Activated CD8-positive, alpha-beta T cell treated with anti-CD3 and anti-CD28 coated beads for 36 hours (primary cell): ENCODE measurements at places on chromosomes 12 and 14. TPM values are rescaled to one million over a fixed set of nuclear protein-coding genes. Genes with fewer than 3 reads are reported as not detected.
A peak's percentile ranks its signal among the peaks of the same experiment; 100 is the strongest.

The TAS2R9 gene
- total RNA-seq, result not detected

The OR4E2 gene
- total RNA-seq, result not detected

The PLEKHD1 gene
- 0.07 TPM for total RNA-seq

The AEBP2 gene
- 63.3 TPM for total RNA-seq

The HOXC9 gene
- total RNA-seq, result not detected

The PYGL gene
- total RNA-seq, result 1.7 TPM

The B4GALNT1 gene
- total RNA-seq, result 0.61 TPM

The VASH1 gene
- total RNA-seq, result 1.7 TPM

The VRTN gene
- total RNA-seq, result not detected

The SOX5 gene
- total RNA-seq, result not detected

- DNase-seq, result no peak
Observed at GRCh38 chr12:29155079-29155478, 6.0 kb downstream of the FAR2 start.

DNA sequence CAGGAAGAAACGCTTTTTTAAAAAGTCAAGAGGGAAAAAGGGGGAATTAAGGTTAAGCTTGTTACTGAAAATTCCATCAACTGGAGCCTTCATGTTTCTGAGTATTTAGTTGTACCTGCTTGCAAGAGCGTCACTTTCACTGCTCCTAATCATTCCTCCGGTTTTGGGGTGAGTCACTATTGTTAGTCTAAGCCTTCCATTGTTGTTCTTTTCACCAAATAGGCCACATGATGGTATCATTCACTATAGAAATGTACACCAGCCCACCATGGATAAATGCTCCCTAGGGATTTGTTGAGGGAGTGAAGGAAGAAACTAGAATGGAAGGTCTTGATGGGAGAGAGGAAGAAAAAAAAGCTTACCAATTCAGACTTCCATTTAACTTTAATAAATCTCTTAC lies 3.0 kb downstream of the IL22 start:
- no peak for DNase-seq

DNA sequence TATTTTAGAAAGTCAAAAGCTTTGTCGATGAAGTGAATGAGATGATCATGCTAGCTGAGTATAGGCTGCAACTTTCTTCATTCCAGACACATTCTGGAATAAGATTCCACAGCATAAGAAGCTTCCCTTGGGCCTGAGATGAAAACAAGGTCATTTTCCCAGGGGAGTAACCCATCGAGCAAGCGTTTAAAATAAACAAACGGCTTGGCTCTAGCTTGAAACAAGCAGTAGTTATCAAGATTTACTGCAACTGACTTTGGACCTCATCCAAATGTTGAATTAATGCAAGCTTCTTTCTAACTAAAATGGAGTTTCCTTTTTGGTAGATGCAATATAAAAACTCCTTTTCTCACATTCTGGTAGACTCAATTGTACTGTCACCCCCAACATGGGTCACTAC lies 23.0 kb downstream of the KCNJ8 start:
- no peak for DNase-seq

- no peak for DNase-seq
Observed at GRCh38 chr12:104603545-104603973, 146.8 kb downstream of the CHST11 start.

GRCh38 chr14:34012978-34013720 lies 62.3 kb upstream of the EGLN3 start:
- peak; percentile 13 for DNase-seq

- DNase-seq, result no peak
Observed at GRCh38 chr12:92796650-92797049, 93.9 kb downstream of the PLEKHG7 start.

DNA sequence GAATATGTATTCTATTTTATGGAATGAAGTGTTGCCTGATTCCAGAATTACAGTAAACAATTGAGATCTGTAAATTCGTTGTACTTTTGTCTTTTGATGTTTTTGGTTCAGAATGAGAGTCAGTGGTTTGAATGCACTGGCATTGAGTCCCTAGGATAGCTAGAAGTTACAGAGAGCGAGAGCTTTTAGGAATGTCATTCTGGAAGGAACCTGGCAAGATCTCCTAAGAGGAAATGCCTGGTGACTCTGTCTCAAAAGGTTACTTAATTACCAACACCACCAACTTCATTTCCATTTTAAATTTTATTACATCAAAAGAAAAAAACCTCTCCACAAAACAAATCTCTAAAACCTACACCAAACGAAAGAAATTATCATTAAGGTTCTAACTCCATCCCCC lies 6.0 kb upstream of the CEBPE start:
- no peak for DNase-seq

GRCh38 chr14:94466706-94467370 lies 9.2 kb downstream of the SERPINA9 start:
- no peak for DNase-seq

GRCh38 chr12:69000540-69001243 lies 67.7 kb upstream of the CPM start:
- no peak for DNase-seq

DNA sequence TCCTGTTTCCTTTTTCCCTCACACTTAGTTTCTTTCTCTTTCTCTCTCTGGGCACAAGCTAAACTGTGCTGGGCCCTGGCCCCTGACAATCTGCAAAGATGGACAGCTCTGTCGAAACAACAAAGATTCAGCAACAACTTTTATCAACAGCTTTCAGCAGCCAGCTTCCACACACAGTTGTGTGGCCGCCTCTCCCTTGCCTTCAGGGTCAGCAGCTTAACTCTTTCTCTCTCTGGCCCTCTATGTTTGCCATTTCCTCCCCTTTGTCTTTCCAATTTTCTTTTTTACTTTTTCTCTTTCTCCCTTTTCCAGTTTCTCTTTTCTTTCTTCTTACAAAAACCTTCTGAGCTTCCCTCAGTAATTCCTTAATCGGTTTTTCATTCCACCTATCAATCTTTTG lies 43.3 kb downstream of the IQSEC3 start:
- no peak for DNase-seq

GRCh38 chr12:124296916-124297351 lies 2.0 kb downstream of the RFLNA start:
- no peak for DNase-seq

DNA sequence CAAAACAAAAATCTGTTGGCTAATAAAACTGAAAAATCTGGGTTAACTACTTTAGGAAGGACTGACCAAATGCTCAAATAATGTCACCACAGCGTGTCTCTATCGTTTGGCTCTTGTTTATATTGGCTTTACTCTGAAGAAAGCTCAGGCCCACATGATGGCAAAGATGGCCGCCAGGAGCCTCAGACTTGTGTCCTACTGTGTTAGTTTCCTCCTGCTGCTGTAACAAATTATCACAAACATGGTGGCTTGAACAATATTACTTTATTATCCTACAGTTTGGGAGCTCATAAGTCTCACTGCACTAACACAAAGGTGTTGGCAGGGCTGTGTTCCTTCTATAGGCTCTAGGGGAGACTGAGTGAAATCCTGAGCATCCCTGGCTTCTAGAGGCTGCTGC lies 303.0 kb downstream of the DAD1 start:
- DNase-seq, result no peak

GRCh38 chr12:1828856-1829255 lies 8.5 kb downstream of the LRTM2 start:
- no peak for DNase-seq

DNA sequence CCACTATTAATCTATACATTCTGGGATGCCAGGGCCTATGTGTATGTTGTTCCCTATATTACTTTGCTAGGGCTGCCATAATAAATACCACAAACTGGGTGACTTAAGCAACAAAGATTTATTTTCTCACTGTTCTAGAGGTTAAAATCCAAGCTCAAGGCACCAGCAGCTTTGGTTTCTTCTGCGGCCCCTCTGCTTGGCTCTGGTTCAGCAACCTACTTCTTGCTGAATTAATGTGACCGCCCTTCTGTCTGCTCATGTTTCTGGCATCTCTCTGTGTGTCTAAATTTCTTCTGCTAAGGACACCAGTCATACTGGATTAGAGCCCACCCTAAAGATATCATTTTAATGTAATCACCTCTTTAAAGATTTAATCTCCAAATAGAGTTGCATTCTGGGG lies 84.7 kb downstream of the ZNF664 start:
- DNase-seq, result no peak

DNA sequence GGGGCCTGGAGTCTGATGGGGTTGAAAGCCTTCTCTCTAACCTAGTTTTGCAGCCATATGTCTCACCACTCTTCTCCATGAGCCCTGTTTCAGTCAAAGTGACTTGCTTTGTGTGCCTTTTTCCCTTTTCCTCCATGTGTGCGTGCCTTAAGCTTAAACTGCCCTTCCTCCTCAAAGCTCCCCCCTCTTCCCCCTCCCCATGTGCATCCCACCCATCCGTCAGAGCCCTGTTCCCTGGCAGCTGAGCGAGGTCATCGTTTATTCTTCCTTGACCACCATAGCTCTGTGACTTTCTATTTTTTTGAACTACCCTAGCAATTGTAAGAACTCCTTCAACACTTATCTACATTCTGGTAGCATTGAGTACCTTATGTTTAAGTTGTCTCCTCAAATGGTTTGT lies 24.9 kb downstream of the SAMD4A start:
- no peak for DNase-seq

GRCh38 chr12:27814851-27815591 lies 35.0 kb upstream of the MANSC4 start:
- DNase-seq, result no peak

- no peak for DNase-seq
Observed at GRCh38 chr12:101729842-101730241, 9.4 kb downstream of the SYCP3 start.

GRCh38 chr14:101065696-101066694 lies 162.5 kb upstream of the RTL1 start:
- no peak for DNase-seq

DNA sequence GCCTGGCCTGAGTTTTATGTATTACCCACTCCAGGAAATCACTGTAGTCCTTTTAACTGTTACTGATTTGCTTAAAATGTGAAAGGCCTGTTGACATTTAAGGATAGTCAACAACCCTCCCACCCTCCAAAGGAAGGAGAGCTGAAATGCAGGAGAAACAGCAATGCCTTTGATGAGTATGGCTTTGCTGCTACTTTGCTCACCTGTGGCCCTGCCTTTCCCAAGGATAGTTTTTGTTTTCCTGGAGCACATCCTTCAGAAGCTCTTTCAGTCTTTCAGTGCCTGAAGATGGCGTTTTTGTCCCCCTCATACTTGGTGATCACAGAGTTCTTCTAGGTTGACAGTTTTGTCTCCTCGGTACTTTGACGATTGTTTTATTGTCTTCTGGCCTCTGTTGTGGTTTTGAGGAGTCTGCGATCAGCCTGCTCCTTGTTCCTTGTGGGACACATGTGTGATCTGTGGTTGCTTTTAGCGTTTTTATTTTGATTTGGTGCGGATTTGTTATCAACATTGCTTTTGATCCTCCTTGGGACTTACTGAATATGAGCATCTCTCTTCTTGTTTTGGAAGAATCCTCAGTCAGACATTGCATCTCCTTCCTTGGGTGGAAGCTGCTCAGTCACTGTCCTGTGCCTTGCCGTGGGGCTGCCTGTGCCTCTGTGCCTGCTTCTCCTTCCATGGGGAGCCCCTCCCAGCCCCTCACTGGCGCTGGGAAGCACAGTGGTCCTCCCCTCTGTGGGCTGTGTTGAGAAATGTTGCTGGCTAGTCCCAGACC lies 17.2 kb downstream of the PACS2 start:
- DNase-seq, result no peak

GRCh38 chr14:31770271-31770670 lies 209.1 kb downstream of the NUBPL start:
- DNase-seq, result no peak

DNA sequence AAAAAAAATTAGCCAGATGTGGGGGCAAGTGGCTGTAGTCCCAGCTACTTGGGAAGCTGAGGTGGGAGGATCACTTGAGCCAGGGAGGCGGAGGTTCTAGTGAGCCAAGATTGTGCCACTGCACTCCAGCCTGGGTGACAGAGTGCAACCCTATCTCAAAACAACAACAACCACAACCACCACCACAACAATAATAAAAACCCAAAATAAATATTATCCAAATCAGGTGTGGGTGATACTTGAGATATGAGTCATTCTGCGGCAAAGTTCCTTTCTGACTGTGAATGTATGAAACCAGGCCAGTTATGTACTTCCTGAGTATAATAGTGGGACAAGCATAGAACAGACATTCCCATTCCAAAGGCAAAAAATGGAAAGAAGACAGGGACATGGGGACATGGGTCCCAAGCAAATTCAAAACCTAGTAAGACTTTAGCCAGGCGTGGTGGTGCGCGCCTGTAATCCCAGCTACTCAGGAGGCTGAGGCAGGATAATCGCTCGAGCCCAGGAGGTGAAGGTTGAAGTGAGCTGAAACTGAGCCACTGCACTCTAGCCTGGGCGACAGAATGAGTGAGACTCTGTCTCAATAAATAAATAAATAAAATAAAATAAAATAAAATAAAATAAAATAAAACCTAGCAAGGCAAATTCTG lies 9.7 kb upstream of the ERC1 start:
- no peak for DNase-seq

GRCh38 chr12:13379531-13380188 lies 183.1 kb downstream of the EMP1 start:
- no peak for DNase-seq

- no peak for DNase-seq
Observed at GRCh38 chr12:81722004-81722403, 37.1 kb downstream of the PPFIA2 start.

GRCh38 chr14:61355892-61356325 lies 34.5 kb downstream of the PRKCH start:
- peak; percentile 80 for DNase-seq

- DNase-seq, result no peak
Observed at GRCh38 chr12:41680155-41680554, 464.5 kb downstream of the GXYLT1 start.

DNA sequence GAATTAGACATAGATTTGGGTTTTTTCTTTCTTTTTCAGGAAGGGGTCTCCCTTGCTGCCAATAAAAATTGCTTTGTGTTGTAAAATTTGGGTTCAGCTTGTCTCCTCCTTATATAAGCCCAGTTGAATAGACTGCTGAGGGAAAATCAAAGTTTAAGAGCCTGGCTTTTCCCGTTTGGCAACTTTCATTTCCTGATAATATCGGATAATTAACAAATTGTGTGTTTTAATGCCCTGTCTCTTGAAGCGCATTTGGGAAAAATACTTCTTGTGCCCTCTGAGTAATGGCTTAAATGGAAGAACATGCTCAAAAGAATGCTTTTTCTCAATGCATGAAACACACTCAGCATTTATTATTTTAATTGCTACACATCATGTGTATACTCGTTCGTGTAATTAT lies 198.0 kb upstream of the DCN start:
- DNase-seq, result no peak

- peak; percentile 97 for DNase-seq
Observed at GRCh38 chr12:124992874-124993625, 395 bp upstream of the BRI3BP start.

GRCh38 chr14:101721951-101722661 lies 39.4 kb upstream of the PPP2R5C start:
- DNase-seq, result peak; percentile 87

DNA sequence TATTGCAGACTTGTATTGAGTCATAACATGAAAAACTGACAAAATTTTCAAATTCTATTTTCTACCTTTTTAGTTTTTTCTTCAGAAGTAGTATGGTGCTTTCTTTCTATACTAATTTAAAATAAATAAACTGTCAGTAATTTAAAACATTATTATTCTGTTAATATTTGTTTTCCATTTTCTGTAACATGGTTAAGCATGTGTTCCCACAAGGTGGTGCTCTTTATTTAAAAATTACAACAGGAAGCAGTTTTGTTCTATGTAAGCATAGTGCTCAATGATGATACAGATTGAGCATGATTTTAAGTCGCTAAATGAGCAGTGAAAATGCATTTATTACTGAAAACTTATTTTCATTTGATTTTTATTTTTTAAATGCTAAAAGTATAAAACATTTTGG lies 114.6 kb downstream of the PPFIA2 start:
- DNase-seq, result no peak
